ENCODE measurements at places on chromosomes 2 and 18.
A peak's percentile ranks its signal among the peaks of the same experiment; 100 is the strongest.

- no peak for DNase-seq
Measured at GRCh38 chr2:224039770-224040440, 819 bp upstream of the SERPINE2 start.

DNA sequence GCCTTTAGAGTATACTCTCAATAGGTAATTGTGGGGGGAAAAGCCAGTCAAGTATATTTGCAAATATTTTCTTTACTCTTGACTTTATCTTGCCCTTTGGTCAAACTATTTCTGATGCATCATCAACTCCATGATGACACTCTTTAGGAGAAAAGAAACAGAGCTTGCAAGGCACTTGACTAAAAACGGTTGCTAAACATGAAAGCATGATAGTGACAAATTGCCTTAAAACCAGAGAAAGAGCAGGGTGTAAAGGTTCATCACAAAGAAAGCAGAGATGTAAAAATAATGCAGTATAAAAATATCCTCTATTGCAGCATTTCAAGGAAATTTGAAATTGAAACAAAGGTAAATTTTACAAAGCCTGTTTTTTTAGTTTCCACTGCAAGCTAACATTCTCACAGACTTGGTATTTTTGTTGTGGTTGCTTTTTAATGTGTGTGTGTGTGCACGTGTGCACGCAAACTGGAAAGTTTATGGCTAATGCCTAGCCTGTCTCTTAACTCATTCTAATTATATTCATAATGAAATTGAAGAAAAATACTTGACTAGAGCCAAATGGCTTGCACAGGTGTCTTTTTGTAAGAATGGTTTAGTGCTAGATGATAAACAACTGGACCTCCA lies 503.6 kb downstream of the ARHGAP15 start:
- DNase-seq, result no peak

- no peak for DNase-seq
Measured at GRCh38 chr2:23483791-23484190, 98.8 kb downstream of the KLHL29 start.

GRCh38 chr18:48928787-48929186 lies 22.0 kb downstream of the SMAD7 start:
- no peak for DNase-seq

DNA sequence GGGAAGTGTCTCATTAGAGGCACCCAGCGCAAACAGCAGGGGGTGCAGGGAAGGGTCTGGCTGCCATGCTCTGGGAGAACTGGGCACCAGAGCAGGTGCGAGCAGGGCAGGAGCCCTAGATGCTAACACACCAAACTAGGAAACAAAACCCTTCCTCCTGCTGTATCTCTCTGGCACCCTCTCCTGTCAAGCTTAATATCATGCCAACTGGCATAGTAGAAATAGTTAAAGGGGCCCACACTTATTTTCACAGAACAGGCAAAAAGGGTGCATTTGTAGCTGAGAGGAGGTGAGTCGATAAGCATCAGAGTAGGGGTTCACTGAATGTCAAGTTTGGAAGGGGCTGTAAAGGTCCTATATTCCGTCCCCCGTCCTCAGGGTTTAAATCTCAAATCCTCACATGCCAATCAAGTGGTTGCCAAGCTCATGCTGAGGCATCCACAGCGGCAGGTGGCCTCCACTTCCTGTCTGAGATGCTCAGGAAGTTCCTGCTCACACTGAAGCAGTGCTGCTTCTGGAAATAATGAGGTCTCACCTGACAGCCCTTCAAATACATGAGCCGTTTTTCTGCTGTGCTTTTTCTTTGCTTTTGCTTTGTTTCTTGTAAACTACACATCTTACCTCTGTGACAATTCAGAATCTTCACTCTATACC lies 14.9 kb upstream of the ACKR3 start:
- no peak for DNase-seq

GRCh38 chr2:215793747-215794595 lies 219.4 kb downstream of the MREG start:
- DNase-seq, result peak; percentile 84

GRCh38 chr2:232528746-232529460 lies 2.9 kb downstream of the CHRND start:
- DNase-seq, result peak; percentile 54

DNA sequence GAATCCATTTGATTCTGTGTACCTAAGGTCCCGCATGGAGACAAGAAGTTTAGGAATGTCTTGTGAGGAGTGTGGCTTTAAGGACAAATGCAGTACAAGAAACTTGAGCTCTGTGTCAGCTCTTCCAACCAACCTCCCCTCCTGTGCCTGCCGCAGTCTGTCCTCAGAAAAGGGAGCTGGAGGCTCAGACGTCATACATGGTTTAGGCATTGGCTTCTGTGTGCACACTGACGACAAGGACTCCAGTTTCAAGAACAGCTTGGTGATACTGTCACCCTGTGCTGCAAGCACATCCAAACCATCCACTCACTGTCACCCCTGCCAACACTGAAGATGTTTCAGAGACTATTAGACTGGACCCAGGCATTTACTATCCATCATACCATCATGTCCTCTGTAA lies 470.4 kb downstream of the IRS1 start:
- no peak for DNase-seq

GRCh38 chr2:212034841-212035585 lies 503.6 kb downstream of the ERBB4 start:
- no peak for DNase-seq

- DNase-seq, result no peak
Measured at GRCh38 chr18:38900031-38900430, 1334.4 kb upstream of the CELF4 start.

GRCh38 chr2:132740081-132740720 lies 70.2 kb upstream of the LYPD1 start:
- DNase-seq, result no peak

DNA sequence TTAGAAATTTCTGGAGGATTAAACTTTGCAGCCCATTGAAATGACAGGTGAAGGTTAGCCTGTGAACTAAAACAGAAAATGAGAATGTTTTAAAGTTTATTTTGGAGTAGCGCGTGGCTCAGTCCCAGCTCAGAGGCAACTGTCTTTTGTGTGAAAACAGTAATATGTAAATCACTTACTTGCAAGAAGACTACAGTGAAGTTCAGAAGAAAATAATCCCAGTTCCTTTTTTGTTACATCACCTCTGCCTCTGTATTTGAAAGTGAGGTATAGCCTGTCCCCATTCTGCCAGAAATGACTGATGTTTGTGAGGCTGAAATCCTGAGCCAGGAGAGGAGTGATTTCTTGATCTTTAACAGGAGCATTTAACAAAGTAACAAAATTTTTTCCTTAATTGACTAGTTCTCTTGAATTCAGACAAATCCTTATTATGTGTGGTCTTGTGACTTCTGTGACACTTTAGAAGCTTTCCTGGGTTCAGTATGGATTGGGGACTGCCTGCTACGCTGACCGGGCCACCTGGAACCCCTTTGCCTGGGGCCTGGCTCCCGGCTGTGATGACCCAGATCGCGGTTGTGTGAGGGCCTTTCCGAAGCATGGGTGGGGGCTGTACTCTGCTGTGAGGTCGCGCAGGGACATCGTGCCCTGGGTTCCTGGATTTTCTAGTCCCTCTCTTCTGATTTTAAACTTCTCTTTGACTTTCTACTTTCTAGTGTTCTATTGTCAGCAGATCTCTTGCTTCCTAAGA lies 24.3 kb downstream of the TRAPPC12 start:
- DNase-seq, result no peak

GRCh38 chr2:233034091-233034882 lies 1.8 kb downstream of the NEU2 start:
- no peak for DNase-seq

DNA sequence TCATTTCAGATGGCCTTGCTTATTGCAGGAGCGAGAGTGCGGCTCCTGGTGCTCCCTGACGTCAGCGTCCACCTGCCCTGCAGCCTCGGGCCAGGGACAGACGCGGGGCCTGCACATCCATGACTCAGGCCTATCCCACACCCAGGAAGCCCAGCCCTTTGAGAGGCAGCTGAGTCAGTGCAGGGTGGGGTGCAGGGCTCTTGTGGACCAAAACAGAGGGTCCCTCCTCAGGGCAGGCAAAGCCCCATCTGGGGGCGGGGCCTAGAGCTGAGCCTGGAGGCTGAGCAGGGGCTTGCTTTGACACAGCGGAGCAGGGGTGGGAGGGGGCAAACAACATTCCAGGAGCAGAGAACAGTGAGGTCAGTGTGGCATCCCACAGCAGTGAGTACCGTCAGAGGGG lies 7.7 kb upstream of the ARHGEF4 start:
- no peak for DNase-seq

DNA sequence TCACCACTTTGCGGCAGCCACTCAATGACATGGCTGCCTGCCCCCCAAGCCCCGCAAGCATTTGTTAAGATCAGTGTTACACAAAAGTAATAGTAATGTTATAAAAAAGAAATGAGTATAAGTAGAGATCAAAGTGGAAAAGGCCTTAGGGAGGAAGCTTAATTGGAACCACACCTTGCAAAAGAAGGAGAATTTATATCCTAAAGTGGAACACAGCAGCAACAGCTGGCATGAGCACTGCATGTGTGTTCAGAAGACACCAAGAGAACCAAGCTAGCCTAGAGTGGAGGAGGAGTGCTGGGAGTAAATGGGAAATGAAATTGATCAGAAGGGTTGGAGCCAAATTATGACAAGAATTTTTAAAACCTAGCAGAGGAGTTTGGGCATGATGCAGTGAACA lies 73.1 kb upstream of the STK17B start:
- no peak for DNase-seq

GRCh38 chr2:21841341-21841740 lies 717.6 kb downstream of the TDRD15 start:
- no peak for DNase-seq

DNA sequence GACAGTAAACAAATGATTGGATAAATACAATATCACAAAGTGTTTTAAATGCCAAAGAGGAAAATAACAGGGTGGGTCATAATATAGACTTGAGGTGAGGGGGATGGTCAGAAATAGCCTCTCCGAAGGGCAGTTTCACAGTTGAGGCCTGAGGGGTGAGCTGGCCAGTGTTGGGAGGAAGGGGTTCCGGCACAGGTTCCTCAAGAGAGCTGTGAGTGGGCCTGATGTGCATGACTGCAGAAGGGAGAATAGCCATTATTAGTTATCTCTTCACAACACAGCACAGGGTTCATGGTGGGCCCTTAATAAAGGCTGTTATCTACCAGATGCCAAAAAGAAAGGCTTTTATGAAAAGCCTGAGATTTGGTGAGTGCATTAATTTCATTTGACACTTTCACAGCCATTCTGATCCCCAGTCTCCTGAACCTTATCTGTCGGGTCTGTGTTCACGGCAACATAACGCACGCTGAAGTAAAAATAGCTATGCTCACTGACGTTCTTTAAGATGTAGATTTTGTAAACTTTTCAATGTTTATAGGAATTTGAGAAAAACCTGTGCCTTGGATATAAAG lies 39.6 kb downstream of the POLR1A start:
- no peak for DNase-seq

- DNase-seq, result no peak
Measured at GRCh38 chr2:45256867-45257641, 247.8 kb upstream of the SIX2 start.

DNA sequence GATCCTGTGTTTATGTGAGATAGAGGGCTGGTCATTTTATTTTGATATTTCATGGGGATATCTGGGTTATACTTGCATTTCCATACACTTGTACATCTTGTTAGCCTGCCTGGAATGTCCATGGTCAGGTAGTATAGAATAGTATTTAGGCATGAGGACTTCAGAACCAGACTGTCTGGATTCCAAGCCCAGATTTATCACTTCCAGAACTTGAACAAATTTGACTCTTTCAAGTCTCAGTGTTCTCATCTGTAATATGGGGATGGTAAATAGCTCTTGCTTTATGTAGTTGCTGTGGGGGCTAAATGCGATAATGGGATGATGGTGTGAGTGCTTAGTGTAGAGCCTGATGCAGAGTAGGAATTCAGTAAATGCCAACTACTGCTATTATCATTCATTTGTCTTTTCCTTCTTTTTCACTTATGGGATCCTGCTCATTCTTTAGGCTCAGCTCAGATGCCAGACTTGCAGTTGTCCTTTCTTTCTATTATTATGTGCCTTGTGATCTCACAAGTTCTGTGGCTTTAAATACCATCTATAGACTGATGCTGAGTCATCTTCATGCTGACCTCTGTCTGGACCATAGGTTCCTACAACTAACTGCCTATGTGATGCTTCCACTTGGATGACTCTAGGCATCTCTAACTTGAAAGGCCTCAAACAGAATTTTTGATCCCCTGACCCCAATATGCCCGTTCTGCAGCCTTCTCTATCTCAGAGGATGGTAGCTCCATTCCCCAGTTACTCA lies 67.4 kb downstream of the POLE4 start:
- no peak for DNase-seq

DNA sequence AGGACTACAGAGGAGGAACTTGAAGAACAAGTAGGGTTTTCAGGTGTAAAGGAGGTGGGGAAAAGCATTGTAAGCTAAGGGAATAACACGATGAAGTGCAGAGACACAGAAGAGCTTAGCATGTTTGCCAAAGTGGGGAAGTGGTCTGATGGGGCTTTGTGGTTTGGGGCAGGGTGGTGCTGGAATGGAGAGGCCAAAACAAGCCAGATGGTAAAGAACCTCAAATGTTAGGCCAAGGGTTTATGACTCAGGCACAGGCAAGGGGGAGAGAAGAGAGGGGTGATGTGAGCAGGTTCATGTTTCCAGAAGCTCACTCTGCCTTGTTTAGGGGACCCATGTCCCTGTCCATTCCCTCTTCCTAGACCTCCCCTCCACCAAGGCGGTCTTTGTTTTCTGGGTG lies 104.5 kb upstream of the YWHAQ start:
- no peak for DNase-seq

DNA sequence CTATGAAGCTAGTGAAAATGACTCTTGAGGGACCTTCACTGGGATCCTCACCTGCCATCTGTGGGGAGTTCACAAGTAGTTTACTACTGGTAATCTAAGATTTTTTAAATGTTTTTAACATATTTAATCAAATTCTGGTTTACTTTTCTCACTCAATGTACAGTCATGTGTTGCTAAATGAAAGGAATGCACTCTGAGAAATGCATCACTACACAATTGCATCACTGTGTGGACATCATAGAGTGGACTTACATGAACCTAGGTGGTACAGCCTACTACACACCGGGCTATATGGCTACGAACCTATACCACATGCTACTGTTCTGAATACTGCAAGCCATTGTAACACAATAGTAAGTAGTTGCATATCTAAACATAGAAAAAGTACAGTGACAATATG lies 528.0 kb downstream of the BCL11A start:
- no peak for DNase-seq

- peak; percentile 12 for DNase-seq
Measured at GRCh38 chr2:195451160-195451559, 205.9 kb upstream of the SLC39A10 start.

DNA sequence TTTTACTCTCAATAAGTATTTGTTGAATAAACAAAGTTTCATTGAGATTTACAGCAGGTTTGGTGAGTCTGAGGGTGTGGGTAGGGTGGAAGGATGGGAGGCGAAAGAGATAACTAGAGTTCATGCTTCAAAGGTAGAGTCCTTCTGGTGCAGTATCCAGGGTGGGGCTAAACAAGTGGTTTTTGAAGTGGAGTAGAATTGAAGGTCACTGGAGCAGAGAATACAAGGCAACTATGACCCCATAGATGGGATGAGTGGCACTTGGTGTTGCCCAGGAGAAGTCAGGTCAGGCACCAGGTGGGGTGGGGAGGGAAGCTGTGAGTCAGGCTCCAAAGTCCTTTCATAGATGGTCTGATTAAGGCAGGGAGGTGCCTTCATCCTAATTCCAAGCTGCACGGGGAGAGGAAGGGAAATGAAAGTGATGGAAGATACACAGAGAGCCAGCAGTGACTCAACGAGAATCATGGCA lies 6.6 kb upstream of the CAB39 start:
- no peak for DNase-seq

GRCh38 chr2:16709769-16710168 lies 44.1 kb upstream of the CYRIA start:
- DNase-seq, result peak; percentile 89

- no peak for DNase-seq
Measured at GRCh38 chr18:78876868-78877267, 102.8 kb upstream of the SALL3 start.

- no peak for DNase-seq
Measured at GRCh38 chr2:46303822-46304221, 6.6 kb downstream of the EPAS1 start.
